ENCODE measurements at places on chromosomes 5 and 9.

GRCh38 chr9:37248651-37249163, 128.3 kb downstream of the ZCCHC7 start:
- DNase-seq, result no peak

DNA sequence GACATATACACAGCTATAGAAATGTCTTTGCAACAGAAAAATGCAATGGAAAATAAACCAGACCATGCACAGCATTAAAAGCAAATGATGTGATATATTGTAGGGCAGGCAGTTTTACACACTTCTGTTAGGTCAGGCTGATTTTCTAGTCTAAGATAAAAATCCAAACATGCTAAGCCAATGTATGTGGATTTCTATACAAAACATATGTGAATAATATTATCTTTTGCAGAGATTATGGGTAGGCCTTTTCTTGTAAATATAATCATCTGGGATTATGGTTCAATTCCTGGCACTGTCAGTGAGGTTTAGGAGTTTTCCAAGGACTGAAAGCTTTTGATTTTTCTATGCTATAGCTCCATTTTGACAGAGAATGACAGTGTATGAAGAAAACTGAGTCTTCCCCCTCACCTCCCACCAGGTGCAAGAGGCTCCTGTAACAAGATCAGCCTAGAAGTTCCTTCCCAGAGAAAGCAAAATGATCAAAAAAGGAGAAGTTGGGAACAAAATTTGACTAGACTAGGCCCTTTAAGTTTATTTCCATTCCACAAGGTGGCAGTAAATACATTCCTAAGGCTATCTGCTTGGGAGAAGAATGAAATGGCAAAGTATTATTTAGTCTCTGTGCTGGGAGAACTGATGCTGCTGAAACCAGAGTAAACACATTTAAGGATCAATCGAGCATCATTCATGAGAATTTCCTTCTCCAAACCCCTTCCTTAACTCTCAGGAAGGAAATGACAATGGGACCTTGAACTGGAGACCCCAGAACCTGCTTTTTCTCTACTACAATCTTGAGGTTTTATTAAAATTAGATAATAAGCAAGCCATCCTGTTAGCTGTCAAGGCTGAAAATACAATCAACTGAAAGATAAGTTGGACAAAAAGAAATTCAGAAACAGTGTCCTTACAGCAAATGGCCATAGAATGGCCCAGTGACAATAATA, 133.0 kb upstream of the TUT7 start:
- no peak for DNase-seq

GRCh38 chr5:127757576-127757975, 54.4 kb downstream of the CCDC192 start:
- DNase-seq, result no peak

- no peak for DNase-seq
Measured at GRCh38 chr9:133405508-133406438, 12.0 kb downstream of the REXO4 start.

DNA sequence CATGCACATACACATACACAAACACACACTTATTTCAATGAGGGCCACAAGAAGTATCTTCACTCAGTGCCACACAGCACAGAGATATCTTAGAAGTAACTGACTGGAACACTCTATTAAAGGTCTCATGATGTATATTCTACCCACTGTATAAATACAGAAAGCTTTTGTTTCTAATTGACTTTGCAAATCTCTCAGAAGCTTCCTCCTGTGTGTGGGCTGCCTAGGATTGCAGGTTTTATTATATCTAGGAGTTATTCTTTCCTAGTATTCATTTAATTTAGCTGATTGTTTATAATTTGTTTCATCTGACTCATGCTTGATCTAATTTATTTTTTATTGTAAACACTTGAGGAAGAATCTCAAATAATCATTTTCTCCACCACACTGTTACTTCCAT, 262.4 kb upstream of the ACTBL2 start:
- no peak for DNase-seq

- DNase-seq, result peak; percentile 51
Measured at GRCh38 chr9:91419222-91420191, 4.1 kb downstream of the NFIL3 start.

- DNase-seq, result no peak
Measured at GRCh38 chr9:77386187-77386586, 208.9 kb downstream of the VPS13A start.

DNA sequence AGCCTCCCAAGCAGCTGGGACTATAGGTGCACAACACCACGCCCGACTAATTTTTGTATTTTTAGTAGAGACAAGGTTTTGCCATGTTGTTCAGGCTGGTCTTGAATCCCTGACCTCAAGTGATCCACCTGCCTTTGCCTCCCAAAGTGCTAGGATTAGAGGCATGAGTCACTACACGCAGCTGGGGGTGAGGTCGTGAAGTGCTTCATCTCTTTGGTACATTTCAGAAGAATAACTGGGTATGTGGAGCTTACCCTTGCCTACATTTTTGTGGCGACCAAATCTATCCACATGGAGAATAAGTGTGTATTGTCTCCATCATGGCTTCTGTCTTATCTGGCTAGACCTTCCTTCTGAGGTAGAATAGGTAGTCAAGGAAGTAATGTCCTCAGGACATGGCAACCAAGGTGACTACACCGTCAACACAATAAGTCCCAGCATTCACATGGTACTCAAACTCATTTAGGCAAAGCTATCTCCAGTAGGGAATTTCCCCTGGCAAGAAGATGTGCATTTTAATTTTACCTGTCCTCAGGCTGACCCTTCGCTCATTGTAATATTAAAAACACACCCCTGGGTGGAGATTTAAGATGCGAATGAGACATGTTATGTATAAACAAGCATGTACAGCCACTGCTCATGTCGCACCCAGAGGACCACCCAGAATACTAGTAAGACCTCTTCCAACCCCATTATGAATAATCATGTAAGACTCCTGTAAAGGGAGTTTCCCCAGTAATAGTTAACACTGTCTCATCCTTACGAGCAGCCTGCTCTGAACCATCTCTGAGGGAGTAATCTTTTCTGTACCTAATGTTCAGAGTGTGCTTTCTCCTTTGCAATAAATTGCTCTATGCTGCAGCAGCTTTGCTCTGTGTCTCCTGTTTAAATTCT, 1173.2 kb downstream of the TAF11L14 start:
- no peak for DNase-seq

GRCh38 chr9:80143899-80144298, 572.1 kb downstream of the TLE4 start:
- no peak for DNase-seq
